ENCODE measurements at places on chromosomes 6 and 20. TPM values are rescaled to one million over a fixed set of nuclear protein-coding genes. Genes with fewer than 3 reads are reported as not detected.
A peak's percentile ranks its signal among the peaks of the same experiment; 100 is the strongest.

Gene BPIFA1
- not detected for total RNA-seq

- peaks cover 14% of the 10 kb centered on the region for H3K36me3 ChIP-seq
- no peak overlapping the region for H3K4me3 ChIP-seq
- peak; percentile 26 for DNase-seq
- H3K27ac ChIP-seq, result no peak overlapping the region
- peaks cover 29% of the 10 kb centered on the region for H3K4me1 ChIP-seq
Observed at GRCh38 chr6:136728976-136729515, 63.2 kb downstream of the MAP3K5 start.

Gene FBXL4
- 15.3 TPM for total RNA-seq

- H3K27me3 ChIP-seq, result no peaks in the 10 kb centered on the region
- peak; percentile 87 for DNase-seq
- H3K36me3 ChIP-seq, result peaks cover 57% of the 10 kb centered on the region
- H3K27ac ChIP-seq, result peak overlapping the region; percentile 40
- H3K4me3 ChIP-seq, result no peak overlapping the region
- H3K4me1 ChIP-seq, result peaks cover 42% of the 10 kb centered on the region
Observed at GRCh38 chr6:41066867-41067304, 5.3 kb downstream of the OARD1 start.

Gene GCNT2
- 2.5 TPM for total RNA-seq

DNA sequence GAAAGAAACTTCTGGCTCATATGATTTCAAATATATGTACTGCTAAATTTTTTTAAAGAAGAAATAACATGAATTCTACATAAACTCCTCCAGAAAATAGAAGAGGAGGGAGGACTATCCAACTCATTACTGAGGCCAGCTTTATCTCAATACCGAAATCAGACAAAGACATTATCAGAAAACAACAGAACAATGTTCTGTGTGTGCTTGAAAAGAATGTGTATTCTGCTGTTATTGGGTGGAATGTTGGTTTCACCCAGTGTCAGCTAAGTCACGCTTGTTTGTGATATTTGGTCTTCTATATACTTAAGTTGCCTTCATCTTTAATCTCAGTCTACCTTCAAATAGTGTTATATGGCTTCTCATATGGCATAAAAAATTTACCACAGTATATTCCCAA, 18.6 kb upstream of the ELOVL2 start:
- no peaks in the 10 kb centered on the region for H3K36me3 ChIP-seq
- no peak overlapping the region for H3K27ac ChIP-seq
- no peak overlapping the region for H3K4me3 ChIP-seq
- DNase-seq, result no peak
- H3K4me1 ChIP-seq, result no peaks in the 10 kb centered on the region
- peaks cover 10% of the 10 kb centered on the region for H3K27me3 ChIP-seq

Gene NKAPL
- not detected for total RNA-seq

DNA sequence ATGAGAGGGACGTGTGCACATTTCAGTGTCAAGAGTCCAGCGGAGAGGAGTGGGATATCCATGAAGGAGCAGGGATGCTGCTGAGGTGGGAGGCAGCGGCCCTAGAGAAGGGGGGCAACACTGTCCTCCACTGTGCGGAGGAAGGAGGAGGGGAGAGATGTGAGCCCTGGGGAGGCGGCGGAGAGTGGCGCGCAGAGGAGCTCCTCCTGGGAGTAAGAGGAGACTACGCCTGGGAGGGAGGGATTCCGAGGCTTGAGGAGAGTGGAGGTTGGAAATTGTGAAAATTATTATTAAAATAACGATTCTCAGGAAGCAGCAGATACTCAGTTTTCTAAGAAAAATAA, 142.7 kb downstream of the CEP57L1 start:
- no peak overlapping the region for H3K4me3 ChIP-seq
- H3K36me3 ChIP-seq, result no peaks in the 10 kb centered on the region
- peaks cover 21% of the 10 kb centered on the region for H3K4me1 ChIP-seq
- no peaks in the 10 kb centered on the region for H3K27me3 ChIP-seq
- peak overlapping the region; percentile 38 for H3K27ac ChIP-seq
- DNase-seq, result no peak

- DNase-seq, result no peak
- H3K4me3 ChIP-seq, result no peak overlapping the region
- H3K27me3 ChIP-seq, result no peaks in the 10 kb centered on the region
- no peaks in the 10 kb centered on the region for H3K36me3 ChIP-seq
- no peaks in the 10 kb centered on the region for H3K4me1 ChIP-seq
- H3K27ac ChIP-seq, result no peak overlapping the region
Observed at GRCh38 chr6:105935416-105935815, 150.7 kb upstream of the PRDM1 start.

DNA sequence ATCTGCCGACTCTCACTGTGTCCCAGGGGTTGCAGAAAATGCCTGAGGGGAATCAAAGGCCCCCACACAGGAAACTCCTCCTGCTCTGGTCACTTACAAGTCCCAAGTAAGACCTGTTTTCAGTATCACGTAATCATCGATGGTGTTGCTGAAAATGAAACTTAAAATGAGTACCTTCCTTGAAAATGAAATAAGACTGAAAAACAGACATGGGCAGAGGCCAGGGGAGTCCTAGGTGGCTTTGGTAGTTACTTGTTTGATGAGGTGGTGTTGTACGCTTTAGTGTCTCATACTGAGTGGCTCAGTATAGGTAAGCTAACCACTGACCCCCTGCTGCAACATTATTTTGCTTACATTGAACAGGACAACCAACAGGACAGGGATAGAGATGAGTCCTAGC, 43.0 kb upstream of the SYNCRIP start:
- no peaks in the 10 kb centered on the region for H3K27me3 ChIP-seq
- H3K36me3 ChIP-seq, result peaks cover 6% of the 10 kb centered on the region
- DNase-seq, result no peak

Gene PLA2G7
- total RNA-seq, result not detected

DNA sequence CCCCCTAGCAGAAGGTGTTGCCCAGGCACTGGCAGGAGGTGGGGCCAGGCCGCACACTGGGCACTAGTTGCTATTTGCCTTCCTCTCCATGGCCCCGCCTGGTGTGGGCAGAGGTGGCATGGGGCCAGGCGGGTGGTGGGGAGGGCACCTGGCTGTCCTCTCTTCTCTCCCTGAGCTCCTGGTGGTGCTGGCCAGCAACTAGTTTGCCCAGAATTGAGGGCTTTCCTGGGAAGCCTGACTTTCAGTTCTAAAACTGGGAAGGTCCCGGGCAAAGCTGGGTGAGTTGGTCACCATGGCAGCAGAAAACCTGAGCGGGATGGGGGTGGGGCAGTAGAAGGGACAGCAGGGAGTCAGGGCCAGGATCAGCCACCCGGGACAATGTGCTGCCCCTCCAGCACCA, 48.2 kb downstream of the RBM38 start:
- no peak overlapping the region for H3K4me3 ChIP-seq
- H3K4me1 ChIP-seq, result peaks cover 11% of the 10 kb centered on the region
- no peaks in the 10 kb centered on the region for H3K27me3 ChIP-seq
- H3K27ac ChIP-seq, result peak overlapping the region; percentile 15
- no peaks in the 10 kb centered on the region for H3K36me3 ChIP-seq

Gene BMP7
- 0.07 TPM for total RNA-seq

Gene KCNK15
- 0.76 TPM for total RNA-seq

DNA sequence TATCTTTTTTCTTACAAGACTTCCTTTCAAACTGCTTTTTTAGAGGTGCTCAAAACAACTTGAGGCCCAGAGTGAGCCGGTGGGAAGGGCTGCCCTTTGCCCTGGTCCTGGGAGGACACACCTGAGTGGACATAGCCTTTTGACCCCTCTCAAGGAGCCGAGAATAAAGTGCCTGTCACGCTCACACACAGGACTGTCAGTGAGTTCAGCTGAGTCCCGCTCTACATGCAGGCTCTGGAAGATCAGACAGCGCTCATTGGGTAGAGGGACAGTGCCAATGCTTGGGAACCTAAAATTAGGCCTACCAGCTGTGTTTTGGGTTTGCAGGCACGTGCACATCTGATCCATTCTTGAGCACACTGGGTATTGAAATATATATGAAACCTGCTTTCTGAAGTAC, 387.8 kb downstream of the CD83 start:
- H3K36me3 ChIP-seq, result no peaks in the 10 kb centered on the region
- peaks cover 1% of the 10 kb centered on the region for H3K27me3 ChIP-seq
- no peak overlapping the region for H3K4me3 ChIP-seq

DNA sequence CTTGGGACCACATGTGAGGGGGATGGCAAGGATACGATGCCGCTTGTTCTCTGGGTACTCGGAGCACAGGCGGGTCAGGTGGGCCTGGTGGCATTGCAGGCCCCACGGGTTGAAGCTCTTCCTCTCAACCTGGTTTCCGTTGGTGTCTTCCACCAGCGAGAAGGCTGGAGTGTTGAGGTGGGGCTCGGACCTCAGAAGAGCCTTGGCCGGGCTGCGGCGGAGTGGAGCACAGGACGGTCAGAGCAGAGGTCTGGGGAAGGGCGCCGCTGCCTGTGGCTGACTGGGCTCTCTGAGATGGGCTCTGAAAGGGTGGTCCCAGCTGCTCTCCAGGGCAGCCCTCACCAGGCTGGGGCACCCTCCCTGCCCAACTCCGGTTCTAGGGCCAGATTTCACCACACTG, 15.2 kb upstream of the UQCC2 start:
- DNase-seq, result no peak
- peaks cover 6% of the 10 kb centered on the region for H3K4me1 ChIP-seq
- no peak overlapping the region for H3K27ac ChIP-seq
- peaks cover 19% of the 10 kb centered on the region for H3K27me3 ChIP-seq
- H3K36me3 ChIP-seq, result no peaks in the 10 kb centered on the region

All from activated CD4-positive, alpha-beta T cell treated with anti-CD3 and anti-CD28 coated beads, Interleukin-2, amount 10 ng/mL, durations not matched to agents 24 days and 14 days (primary cell).